ENCODE measurements at places on chromosomes 2 and 18.

- no peak for DNase-seq
These were observed 137.1 kb upstream of the TACR1 start for GRCh38 chr2:75336451-75336850.

GRCh38 chr2:217551252-217551899 is 451.4 kb downstream of the TNS1 start:
- DNase-seq, result no peak

DNA sequence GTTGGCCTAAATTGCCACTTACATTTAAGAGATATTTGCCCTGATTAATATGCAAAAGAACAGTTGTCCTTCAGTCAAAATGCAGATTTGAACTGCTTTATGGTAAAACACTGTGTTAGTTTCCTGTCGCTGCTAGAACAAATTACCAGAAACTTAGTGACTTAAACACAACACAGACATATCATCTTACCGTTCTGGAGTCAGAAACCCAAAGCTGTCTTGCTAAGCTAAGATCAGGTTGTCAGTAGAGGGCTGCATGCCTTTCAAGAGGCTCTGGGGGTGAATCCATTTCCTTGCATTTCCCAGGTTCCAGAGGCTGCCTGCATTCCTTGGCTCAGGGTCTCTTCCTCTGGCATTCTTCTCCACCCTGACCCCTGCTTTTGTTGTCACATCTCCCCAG is 149.5 kb downstream of the FAM161A start:
- no peak for DNase-seq

DNA sequence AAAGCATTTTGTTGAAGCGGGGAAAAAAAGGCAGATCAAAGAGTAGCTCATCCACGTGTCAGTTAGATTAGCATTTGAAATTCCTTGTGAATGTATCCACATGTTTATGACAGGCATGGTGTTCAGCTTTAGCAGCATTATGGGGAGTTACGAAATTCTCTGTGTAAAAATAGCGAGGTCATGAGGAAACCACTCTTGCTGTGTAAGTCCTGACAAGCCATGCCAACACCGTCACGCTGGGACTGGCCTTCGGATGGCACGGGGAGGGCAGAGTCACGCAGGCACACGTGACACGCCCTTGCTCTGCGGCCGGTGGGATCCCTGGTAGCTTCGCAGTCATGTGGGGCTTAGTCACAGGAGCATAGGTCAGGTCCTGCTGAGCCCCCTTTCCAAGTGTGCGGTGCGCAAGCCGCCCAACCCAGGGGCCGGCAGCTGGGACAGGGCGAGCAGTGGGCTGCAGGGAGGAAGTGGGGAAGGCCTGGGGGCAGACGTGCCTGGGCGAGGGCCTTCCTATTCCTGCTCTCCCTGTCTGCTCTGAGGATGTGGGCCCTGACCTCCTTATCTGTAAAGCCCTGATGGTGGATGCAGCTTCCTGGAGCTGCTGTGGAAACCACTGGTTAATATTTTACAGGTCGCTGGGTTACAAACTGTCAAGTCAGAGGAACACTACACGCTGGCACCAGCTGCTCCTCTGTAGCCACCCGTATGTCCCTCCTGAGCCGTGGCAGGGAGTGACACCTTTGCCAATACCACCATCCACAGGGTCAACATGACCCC is 18.0 kb downstream of the MBP start:
- DNase-seq, result no peak

DNA sequence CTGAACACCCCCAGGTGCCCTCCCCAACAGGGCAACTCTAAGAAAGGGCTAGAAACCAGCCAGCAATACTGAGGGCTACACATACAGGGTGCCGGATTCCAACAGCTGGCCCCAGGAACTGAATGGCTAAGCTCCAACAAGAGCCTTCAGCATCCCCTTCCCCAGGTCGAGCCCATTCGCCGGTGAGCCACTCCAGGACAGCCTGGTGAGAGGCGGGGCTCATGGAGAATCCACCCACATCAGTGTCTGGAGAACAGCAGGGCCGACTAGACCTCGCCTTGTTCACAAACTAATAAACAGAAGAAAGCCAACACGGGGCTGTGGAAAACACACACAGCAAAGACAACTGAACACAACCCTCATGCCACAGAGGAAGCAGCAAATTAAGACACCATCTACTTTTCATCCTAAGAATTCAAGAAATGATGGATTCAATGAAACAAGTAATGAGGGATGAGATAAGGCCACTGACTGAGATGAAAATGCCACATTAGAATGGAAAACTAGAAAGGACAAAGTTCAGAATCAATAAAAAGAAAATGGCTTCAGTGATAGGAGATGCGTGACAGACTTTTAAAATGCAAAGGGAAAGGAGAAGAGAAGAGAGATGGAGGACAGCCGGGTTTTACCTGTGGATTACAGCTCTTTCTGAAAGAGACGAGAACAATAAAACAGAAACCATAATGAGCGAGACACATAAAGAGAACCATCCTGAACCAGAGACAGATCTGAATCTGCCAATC is 8.2 kb downstream of the PER2 start:
- DNase-seq, result no peak

DNA sequence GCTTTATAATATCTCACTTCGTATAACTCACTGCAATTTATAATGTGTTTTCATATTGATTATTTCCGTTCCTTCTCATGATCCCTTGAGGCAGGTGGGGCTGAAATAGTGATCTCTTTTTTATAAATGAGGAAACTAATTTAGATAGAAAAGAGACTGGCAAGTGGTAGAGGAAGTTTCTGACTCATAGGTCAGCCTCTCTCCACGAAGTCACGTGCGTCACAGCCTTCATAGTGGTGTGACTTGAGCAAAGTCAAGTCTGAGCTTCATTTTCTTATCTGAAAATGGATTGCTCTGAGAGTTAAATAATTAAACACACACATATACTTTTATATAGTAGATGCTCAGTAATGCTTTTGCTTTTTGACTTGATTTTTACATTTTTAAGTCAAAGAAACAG is 19.9 kb downstream of the ABCG5 start:
- DNase-seq, result no peak

GRCh38 chr2:767944-768343 is 90.7 kb upstream of the TMEM18 start:
- DNase-seq, result no peak

DNA sequence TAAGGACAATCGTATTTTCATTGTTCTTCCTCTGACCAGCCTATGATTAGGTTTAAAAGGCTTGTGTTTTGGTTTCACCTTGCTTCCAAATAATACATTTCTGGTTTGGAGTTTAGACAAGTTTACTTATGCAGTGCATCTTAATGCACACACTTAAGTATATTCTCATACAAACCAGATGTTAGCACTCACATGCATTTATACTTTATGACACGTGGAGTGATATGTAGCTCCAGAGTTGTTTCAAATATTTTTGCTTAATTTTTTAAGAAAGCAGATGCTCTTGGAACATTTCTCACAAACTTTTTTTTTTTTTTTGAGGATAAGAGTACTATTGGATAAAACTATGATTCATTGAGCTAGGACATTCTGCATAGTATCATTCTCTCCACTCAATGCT is 109.9 kb downstream of the PDE1A start:
- DNase-seq, result no peak

DNA sequence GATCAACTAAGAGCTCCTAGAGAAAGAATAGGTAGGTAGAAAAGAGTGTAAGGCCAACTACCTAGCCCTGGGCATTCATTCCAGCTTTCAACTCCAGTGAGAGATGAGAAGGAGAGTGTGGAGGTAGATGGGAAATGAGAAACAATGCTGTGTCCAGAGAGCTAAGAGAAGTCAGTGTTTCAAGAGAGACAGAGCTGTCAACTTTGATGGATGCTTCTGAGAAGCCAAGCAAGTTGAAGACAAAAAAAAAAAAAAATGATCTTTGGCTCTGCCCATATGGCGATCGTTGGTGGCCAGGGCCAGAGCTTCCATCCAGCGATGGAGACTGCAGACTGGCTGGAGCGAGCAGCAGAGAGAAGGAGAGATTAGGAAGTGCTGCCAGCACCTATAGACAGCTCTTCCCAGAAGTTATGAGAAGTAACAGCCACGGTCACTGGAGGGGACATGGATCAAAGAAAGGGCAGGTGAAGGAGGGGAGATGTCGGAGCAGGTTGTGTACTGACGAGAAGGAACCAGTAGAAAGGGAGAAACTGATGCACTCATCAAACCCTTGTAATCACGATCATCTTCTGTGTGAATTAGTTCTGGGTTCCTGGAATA is 112.4 kb upstream of the PPP1CB start:
- DNase-seq, result no peak

DNA sequence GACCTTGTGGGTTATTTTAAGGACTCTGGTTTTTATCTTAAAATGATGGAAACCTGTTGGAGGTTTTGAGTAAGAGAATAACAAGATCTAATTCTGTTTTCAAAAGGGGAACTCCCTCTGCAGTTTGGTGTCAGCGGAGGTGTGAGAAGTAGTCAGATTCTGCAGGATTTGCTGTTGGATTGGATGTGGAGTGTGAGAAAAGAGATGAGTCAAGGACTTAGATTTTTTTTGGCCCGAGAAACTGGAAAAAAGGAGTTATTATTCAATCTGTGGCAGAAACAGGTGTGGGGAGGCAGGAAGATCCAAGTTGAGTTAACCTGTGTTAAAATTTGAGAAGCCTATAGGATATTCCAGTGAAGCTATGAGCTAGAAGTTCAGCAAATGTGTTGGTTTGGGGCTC is 337.2 kb upstream of the FANCL start:
- DNase-seq, result no peak

GRCh38 chr2:240466579-240467148 is 31.2 kb downstream of the GPC1 start:
- no peak for DNase-seq

- no peak for DNase-seq
These were observed 439.5 kb downstream of the MEIS1 start for GRCh38 chr2:66874411-66874810.

- DNase-seq, result no peak
These were observed 117.9 kb upstream of the COL5A2 start for GRCh38 chr2:189297446-189297845.

DNA sequence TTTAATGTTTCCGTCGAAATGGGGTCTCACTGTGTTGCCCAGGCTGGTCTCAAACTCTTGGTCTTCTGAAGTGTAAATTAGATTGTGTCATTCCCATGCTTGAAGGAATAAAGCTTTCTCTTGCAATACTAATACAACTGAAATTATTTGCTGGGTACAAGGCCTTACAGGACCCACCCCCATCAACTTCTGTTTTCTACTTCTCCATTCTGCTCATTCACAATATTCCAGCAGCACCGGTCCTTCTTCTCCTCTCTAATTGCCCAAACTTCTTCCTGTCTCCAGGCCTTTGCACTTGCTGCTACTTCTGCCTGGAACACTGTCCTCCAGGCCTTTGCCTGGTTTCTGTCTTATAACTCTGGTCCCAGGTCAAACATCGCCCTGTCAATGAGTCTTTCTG is 73.8 kb downstream of the APOB start:
- DNase-seq, result no peak

All from activated CD4-positive, alpha-beta T cell treated with anti-CD3 and anti-CD28 coated beads for 4 hours (primary cell).